ENCODE measurements at places on chromosomes 2 and 18. TPM values are rescaled to one million over a fixed set of nuclear protein-coding genes. Genes with fewer than 3 reads are reported as not detected.

The MYO3B gene
- not detected for polyA plus RNA-seq

The DQX1 gene
- not detected for polyA plus RNA-seq

The CACNB4 gene
- 0.12 TPM for polyA plus RNA-seq

The SLC5A6 gene
- polyA plus RNA-seq = 33.7 TPM

The CAPN14 gene
- polyA plus RNA-seq = 0.10 TPM

The CTAGE1 gene
- not detected for polyA plus RNA-seq

The SKA1 gene
- 9.7 TPM for polyA plus RNA-seq

The ASPRV1 gene
- polyA plus RNA-seq = 0.29 TPM

The BMP10 gene
- not detected for polyA plus RNA-seq

The PSMA8 gene
- not detected for polyA plus RNA-seq

The SDC1 gene
- 32.0 TPM for polyA plus RNA-seq
